Fibroblast of mammary gland (primary cell): ENCODE measurements at places on chromosomes 6 and 20.

GRCh38 chr20:15131176-15131575, 793.8 kb upstream of the FLRT3 start:
- DNase-seq, result no peak

GRCh38 chr6:17281497-17282481, 628 bp downstream of the RBM24 start:
- no peak for DNase-seq

GRCh38 chr6:87870556-87870955, 168.5 kb upstream of the AKIRIN2 start:
- no peak for DNase-seq

GRCh38 chr20:18805881-18806280, 7.7 kb upstream of the SCP2D1 start:
- peak; percentile 48 for DNase-seq

- DNase-seq, result no peak
Measured at GRCh38 chr20:62651285-62652021, 9.2 kb downstream of the SLCO4A1 start.

DNA sequence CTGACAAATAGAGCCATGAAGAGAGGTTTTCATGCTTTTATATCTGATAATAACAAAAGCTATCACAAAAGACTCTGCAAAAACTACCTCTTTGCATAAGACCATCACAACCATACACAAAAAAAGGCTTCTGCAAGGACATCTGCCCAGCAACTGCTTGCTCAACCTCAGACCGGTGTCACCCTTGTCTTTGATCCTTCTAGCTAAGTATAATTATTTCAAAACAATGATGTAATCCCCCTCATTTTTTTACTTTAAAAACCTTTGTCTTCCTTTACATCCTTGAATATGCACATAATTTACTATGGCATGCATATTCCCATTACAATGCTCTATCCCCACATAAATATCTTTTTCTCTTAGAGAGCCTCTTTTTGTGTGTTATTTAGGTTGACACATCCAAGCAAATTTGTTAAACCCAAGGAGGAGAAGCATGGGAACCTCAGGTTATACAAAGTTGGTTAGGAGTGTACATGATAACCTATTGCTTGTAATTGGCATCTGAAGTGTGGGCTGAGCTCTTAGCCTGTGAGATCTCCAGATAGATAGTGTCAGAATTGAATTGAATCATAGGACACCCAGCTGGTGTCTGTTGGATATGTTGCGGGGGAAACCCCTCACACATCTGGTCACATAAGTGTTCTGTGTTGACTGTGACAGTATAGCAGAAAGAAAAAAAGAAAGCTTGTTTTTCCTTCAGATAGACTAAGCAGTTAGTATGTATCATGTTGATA, 20.7 kb upstream of the CGA start:
- DNase-seq, result no peak

GRCh38 chr20:40942006-40942405, 86.6 kb upstream of the TOP1 start:
- DNase-seq, result no peak

GRCh38 chr6:68400396-68400795, 234.7 kb upstream of the ADGRB3 start:
- no peak for DNase-seq

DNA sequence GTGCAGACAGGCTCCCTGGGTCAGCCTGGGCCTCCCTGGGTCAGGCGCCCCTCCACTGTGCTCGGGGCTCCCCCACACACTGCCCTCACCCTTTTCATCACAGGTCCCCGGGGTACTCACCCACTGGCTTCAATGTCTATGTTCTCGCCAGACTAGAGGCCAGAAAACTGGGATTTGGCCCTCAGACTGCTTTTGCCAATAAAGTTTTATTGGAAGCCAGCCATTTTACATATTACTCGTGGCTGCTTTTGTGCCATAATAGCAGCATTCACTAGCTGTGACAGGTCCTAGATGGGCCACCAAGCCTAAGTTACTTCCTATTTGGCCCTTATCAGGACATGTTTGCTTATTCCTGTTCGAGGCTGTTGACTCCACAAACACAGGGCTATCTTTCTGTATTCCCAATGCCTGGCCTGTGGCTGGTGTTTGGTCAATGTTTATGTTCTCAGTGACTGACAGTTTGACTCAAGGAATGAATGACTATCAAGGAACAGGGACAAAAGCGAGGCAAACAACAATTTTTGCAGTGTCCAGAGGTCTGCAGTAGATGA, 525.1 kb upstream of the AGPAT4 start:
- no peak for DNase-seq

DNA sequence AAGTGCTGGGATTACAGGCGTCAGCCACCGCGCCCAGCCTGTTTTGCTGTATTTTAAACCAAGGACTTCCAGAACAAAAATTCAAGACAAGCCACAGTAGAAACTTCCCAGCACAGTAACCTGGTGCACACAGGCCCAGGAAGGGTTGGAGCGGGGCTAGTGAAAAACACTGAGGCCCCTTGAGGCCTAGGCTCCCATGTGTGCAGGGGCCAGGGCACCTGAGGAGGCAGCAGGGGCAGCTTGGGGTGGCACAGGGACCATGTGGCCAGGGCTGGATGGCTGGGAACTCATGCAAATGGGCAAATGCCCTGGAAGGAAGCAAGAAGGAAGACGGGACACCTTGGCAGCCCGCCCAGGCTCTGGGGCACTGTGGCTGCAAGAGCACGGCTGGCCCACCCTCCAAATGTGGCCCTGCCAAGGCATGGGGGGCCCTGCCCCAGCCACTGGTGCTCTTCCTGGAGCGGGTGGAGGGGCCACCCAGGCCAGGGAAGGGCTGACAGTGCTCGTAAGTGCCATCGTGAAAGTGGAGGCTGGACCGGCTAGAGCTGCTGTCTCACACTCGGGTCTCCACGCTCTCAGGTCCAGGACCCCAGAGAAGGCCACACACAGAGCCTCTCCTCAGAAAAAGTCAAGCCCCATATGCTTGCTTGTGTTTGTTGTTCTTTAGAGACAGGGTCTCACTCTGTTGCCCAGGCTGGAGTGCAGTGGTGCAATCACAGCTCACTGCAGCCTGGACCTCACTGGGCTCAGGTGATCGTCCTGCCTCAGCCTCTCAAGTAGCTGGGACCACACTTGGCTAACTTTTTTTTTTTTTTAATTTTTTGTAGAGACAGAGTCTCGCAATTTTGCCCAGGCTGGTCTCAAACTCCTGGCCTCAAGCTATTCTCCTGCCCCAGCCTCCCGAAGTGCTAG, 10.3 kb downstream of the SLC2A4RG start:
- DNase-seq, result no peak

- DNase-seq, result no peak
Measured at GRCh38 chr6:15402406-15403045, 156.7 kb downstream of the JARID2 start.

DNA sequence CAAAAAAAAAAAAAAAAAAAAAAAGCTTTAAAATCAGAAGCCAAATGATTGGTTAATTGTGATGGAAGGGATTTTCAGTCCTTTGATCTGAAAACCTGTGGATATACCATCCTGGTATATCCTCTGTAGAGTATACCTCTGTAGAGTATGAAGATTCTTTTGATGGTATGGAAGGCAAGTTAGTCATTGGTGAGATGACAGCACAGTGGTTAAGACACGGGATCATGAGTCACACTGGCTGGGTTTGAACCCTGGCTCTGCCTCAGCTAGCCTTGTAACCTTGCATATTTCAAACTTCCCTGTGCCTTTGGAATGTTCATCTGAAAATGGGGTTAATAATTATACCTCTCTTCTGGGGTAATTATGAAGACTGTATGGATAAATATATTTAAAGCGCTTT, 179.3 kb downstream of the CARMIL1 start:
- DNase-seq, result peak; percentile 91

- no peak for DNase-seq
Measured at GRCh38 chr6:169472786-169473416, 219.3 kb upstream of the THBS2 start.

- DNase-seq, result no peak
Measured at GRCh38 chr6:4378319-4378996, 243.1 kb upstream of the ECI2 start.

DNA sequence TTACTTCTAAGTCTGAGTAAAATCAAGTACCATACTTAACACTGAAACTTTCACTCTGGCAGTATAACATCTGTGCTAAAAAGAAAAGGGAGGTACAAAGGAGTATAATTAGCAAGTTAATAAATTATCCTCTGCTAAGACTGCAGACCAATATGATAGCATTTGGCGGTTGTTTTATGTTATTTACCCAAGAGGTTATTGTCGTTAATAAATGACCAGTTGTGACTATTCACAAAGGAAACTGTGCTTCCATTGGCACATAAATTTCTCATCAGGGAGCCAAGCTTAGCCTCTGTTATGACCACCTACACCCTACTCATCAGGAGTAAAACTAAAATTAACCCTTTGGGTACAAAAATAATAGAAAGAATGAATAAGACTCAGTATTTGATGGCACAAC, 86.5 kb downstream of the CRYBG1 start:
- no peak for DNase-seq

DNA sequence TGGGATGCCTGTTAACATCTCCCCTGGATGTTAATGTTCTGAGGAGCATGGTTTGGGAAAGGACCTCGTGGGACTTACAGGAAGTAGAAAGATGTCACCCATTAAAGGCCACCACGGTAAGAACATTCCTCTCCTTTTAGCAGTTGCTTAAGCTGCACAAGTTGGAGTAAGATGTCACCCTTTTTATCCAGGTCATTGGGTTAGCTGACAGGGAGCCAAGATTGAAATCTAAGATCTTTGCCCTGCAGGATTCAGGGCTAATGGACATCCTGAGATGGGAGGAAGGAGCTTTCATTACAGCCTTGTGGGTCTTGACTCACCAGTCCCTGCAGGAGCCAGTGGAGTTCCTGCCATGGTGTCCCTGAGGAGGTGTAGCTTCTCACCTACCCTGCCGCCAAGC, 22.1 kb downstream of the PABPC1L start:
- no peak for DNase-seq

DNA sequence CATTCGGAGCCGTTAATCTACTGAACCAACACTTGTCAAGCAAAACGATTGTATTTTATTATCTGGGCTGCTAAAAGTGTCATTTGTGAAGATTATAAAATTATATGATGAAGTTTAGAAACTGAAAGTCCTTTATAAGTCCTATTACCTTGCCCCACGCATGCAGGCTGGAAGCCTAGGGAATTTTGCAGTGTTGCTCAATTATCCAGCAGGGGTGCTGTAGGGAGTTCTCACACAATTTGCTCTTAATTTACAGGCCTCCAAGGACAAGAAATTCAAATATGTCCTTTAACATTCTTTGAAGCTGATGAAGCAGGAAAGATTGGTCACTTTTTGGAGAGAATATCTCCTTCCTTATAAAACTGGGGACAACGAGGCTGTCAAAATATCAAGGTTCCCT, 368.9 kb downstream of the LMBRD1 start:
- no peak for DNase-seq

GRCh38 chr6:36383606-36384005, 3.9 kb downstream of the ETV7 start:
- no peak for DNase-seq

- DNase-seq, result peak; percentile 44
Measured at GRCh38 chr6:132934496-132934895, 120.1 kb downstream of the RPS12 start.

DNA sequence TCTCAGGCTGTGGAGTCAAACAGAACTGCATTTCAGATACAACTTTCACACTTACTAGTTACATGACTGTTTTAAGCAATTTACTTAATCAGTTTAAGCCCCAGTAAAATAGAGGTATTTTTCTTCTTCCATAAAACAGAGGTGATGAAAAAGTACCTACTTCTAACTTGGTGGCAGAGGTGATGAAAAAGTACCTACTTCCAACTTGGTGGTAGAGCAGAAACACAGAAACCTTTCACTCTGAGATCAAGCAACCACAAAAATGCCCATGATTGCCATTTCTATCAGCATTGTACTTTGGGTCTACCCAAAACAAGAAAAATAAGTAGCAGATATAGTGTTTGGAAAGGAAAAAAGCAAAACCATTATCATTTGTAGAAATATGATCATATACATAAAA, 148.7 kb downstream of the OPRM1 start:
- DNase-seq, result no peak

DNA sequence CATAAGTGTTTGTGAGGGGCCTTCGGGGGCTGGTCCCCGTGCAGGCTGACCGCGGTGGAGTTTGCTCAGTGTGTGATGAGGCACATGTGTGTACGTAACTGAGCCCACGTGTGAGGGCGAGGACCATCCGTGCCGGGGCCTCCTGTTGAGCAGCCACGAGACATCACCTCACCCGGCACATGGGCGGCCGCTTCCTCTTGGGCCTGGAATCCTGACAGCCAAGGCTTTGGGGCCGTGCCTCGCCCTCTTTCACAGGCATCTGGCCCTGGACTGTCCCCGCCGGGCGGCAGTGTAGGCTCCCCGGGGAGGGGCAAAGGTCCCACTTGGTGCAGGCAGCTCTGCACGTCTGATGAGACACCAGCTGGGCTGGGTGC, 202.3 kb downstream of the DLL1 start:
- no peak for DNase-seq

DNA sequence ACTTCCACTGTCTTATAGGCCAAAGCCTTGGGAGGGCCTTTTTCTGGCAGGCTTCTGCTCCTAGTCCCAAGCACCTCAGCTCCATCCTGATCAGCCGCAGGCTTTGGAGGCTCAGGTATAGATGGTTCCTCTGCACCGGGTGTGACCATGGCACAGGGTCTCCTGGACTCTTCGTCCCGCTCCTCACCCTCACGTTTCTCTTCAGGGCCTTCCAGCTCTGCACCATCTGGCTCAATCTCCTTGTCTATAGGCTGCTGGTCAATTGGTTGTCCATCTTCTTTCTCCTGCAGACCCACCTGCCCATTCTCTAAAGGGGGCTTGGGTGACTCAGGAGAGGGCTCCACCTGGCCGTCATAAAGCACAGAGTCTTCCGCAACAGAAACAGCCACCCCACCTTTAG, 37.0 kb downstream of the BFSP1 start:
- no peak for DNase-seq

DNA sequence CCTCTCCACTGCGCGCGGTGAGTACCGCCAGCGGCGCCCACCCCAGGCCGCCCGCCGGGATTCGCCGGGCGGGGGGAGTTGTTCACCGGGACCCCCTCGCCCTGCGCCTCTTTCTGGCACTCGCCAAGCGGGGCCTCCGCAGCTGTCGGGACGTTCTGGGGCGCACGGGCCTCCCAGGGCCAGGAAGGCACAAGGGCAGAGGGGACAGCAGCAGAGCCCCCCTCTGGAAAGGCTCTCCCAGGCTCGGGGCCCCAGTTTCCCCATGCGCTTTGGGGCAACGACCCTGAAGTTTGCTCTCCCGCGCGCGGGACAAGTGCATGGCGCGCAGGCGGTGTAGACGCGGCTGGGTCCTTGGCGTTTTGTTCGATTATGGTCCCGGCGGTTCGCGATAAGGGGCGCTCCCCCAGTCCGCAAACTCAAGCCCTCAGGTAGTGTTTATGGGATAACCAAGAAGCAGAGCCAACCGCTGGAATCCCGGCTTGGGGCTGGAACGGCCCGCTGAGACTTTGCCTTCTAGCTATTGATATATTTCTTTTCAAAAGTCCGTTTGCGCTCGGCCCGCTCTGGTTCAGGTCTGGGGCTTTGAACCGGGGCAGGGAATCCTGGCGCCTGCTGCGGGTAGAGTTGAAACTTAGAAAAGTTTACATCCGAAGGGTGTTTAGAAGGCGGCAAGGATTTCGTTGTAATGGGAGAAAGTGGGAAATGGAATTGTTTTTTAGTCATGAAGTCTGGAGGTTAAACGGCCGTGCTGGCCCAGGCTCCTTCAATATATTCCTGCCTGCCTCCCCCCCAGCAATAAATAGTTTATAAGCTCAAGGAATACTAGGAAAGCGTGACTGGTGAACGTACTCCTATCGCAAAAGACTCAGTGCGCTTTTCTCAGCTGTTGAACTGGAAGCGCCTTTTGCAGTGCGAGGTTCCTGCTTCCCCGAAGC, 595 bp downstream of the EYA2 start:
- DNase-seq, result peak; percentile 10

- no peak for DNase-seq
Measured at GRCh38 chr6:90103056-90103800, 193.4 kb downstream of the BACH2 start.

- no peak for DNase-seq
Measured at GRCh38 chr20:50865591-50865990, 65.6 kb downstream of the ADNP start.
